ENCODE measurements at places on chromosomes 11 and 22.

GRCh38 chr22:41940832-41941765 is 5.9 kb downstream of the CENPM start:
- DNase-seq: peak; percentile 54

GRCh38 chr11:91630916-91631673 is 593.5 kb upstream of the FAT3 start:
- no peak for DNase-seq

GRCh38 chr11:27116684-27117083 is 76.1 kb downstream of the BBOX1 start:
- DNase-seq: no peak

GRCh38 chr11:77126156-77126775 is 1.8 kb upstream of the MYO7A start:
- no peak for DNase-seq

DNA sequence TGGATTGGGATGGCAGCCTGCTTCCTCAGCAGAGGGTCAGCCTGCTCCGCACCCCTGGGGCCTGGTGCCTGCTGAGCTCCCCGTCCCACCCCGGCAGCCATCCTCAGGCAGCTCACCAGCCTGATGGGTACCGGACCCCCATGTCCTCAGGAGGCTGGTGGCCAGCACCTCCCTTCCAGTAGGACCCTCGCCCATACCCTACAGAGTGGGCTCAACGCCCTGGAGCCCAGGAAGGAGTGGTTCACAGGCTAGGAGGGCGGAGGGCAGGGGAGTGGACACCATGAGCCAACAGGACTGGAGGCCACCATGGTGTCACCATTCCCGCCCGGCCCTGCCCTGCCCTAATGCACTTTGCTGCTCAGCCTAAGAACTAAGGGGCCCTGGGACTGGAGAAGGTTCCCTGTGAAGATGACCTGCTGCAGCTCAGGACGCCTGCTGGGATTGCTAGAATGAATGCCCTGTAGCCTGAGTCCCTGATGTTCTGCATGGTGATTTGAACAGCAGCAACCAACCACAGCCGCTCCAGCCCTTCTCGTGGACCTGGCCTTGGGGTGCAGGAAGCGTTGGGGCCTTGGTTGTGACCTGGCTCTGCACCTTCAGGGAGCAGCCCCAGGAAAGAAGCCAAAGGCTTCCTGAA is 1080.8 kb downstream of the BRD1 start:
- DNase-seq: no peak

GRCh38 chr11:75814363-75814676 is 690 bp upstream of the UVRAG start:
- no peak for DNase-seq

- DNase-seq: no peak
Observed at GRCh38 chr11:64003807-64004589, 17.8 kb downstream of the OTUB1 start.

- no peak for DNase-seq
Observed at GRCh38 chr11:96332126-96332771, 10.7 kb downstream of the MAML2 start.

- no peak for DNase-seq
Observed at GRCh38 chr22:49331878-49332277, 495.8 kb downstream of the BRD1 start.

GRCh38 chr11:70547821-70548670 is 149.7 kb downstream of the CTTN start:
- no peak for DNase-seq

DNA sequence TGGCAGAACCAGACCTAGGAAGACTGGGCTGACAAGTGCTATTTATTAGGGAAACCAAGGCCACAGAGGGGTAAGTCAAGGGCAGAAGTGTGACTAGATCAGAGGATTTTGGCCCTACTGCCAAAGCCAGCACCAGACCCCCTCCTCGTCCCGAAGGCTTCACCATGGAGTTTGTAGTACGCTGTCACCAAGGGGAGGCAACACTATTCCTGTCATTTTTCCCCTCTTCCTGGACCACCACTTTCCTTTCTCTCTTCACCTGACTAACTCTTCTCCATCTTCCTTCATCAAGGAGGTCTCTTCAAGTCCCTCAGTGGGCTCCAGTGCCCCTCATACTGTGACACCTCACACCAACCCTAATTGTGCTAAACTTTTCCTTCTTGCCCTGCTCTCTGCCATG is 34.9 kb downstream of the MN1 start:
- no peak for DNase-seq

- DNase-seq: no peak
Observed at GRCh38 chr22:46405901-46406300, 70.4 kb downstream of the TRMU start.

DNA sequence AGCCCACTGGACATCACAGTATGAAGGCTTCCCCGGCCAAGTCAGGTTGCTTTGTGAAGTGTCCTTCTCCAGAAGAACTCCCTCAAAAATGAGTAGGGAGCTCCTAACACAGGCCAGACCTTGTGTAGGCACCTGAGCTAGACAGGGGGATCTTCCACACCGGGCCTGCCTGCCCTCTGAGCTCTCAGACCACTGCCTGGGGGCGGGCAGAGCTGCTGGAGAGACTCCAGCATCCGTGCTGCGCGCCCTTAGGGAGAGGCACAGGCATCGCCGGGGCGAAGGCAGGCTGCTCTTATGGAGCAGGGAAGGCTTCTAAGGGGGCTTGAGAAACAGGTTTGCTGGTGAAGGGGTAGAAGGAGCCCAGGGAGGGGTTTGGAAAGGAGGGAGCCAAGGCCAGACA is 4.4 kb downstream of the KCNJ5 start:
- DNase-seq: no peak

GRCh38 chr11:17702876-17703275 is 16.5 kb upstream of the MYOD1 start:
- no peak for DNase-seq

GRCh38 chr11:727281-727701 is 20.0 kb upstream of the TALDO1 start:
- no peak for DNase-seq

DNA sequence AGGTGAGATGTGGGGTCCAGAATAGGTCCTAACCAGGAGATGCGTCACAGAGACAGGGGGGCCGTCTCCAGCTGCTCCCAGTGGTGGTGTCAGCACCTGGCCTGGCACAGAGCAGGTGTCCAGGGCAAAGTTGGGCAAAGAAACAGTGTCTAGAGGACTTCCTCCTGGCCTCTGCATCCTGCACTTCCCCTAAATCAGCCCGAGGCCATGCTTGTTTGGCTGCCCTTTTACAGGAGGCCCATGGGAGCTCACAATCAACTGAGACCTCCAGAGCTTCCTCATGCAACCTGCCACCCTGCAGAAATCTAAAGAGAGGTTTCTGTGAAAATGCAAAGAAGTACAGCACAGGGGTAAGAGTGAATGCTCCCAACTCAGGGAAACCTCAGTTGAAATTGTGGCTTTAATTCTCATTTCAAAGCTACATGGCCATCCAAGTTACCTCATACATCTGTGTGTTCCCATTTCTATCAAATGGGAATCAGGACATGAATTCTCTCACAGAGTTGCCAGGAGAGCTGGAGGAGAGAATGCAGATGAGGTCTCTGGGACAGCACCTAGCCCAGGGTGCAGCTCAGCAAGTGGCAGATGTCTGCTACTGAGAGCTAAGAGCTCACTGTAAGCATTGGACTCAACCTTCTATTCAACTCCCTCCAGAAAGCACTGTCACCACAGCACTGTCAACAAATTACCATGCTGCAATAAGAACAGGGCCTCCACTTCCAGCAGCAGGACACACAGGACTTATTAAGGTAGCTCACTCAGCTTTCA is 32.6 kb downstream of the TCIRG1 start:
- no peak for DNase-seq

DNA sequence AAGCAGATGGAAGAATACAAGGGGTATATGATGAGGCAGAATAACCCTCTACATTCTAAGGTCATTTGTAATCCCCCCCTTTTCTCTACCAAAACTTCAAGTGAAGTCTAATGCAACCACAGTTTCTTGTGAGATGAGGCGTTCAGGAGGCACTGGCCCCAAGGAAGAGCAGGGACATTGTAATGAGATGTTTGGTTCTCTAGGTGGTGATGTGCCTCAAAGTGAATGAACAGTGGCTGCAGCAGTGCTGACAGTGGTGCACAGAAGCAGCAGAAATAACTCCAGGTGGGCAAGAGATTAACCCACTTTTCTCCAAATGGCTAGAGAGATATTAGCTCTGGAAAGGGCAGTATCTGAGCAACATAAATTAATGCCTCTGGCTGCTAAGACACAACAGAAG is 33.8 kb downstream of the PDGFD start:
- no peak for DNase-seq

DNA sequence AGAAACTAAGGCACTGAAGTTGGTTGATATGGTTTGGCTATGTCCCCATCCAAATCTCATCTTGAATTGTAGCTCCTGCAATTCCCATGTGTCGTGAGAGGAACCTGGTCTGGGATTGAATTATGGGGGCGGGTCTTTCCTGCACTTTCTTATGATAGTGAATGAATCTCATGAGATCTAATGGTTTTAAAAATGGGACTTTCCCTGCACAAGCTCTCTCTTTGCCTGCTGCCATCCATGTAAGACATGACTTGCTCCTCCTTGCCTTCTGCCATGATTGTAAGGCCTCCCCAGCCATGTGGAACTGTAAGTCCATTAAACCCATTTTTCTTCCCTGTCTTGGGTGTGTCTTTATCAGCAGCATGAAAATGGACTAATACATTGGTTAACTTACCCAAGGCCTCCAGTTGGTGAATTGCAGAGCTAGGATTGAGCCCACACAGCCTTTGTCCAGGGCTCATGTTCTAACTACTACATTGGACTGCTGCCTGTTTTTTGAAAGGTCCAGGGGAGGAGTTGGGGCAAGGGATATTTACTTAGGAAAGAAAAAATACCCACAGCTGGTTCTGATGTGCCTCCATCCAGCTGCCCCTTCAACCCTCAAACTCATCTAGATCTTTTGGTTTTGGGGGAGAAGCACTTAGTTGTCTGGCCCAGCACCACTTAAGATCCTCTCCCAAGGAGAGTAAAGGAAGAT is 107.8 kb upstream of the NAV2 start:
- DNase-seq: no peak

DNA sequence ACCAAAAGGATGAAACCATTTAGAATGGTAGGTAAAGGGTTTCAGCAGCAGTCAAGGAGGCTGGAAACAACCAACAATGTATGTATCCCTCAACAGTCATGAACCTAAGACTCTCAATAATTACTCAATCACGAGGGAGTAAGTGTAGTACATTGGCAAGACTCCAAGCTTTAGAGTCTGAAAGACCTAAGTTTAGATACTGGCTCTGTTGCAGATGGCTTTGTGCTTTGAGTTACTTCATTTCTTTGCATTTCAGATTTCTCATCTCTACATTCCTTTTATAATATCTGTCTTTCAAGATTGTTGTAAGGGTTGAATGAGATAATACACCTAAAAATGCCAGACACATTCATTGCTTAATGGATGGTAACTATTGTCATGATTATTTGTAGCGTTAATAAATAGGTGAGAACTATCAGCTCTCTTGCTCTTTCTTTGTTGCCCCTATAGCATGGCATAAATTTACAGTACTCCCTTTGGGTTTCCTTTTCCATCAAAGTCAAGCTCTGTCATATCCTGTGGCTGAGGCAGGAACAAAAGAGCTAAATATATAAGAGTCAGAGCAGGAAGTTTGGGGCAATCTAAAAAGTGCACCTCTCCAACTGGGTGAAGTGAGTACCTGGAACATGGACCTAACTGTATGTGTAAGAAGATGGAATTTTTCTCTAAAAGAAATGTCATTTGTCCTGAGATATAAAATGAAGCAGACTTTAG is 228.2 kb upstream of the ZC3H12C start:
- DNase-seq: no peak

DNA sequence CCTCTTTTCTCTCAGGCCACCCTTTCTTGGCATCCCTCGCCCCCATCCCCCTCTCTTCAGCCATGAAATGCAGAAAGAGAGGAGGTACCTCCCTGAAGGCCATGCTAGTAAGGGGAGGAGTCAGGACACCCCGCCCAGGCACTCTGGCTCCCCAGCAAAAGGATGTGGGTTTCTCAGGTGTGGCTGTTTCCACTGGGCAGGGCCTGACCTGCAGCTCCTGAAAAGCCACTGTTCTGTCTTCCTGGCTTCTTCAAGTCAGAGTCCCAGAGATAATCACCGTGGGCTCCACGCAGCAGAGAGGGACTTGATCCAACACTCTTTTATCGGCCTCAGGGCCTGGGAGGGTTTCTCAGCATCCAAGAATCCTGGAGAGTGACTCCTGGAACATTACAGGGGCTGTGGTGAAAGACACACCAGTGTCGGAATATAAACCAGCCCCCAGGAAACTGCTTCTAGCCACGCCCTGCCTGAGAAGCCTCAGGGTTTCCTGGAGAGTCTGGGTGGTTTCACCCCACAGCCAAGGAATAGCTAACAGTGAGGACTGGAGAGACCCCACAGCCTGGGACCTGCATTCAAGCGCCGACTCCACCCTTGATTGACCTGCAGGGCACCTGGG is 45.7 kb upstream of the TSPAN18 start:
- DNase-seq: no peak

DNA sequence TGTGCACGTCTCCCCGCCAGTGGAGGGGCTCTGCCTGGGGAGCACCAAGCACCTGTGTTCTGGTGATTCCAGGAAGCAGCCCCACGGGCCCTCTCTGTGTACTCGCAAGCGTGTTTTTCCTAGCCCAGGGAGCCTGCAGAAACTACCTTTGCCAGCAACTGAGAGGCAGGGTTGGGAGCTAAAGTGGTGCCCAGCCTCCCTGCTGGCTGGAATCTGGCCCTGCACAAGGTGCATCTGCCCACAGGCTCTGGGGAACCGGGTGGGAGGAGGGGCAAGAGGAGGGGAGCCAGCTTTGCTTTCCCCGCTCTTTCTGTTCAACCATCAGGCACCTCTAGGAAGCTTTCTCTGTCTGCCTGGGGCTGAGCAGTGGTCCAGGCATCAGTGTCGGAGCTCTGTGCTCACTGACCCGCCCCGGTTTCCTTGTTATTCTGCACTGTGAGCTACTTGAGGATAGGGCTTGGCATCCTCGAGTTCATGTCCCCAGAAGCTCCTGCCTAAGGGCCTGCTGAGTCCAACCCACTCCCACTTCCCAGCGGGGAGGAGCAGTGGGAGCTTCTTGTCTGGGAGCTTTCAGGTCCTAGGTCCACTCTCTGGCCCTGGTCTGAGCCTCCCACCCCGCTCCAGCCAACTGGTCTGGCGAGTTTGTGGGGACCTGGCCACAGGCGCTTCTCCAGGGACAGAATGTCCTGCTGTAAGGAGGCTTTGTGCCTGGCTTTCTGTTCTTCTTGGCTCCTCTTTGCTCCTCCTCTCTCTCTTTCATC is 14.9 kb downstream of the DAGLA start:
- DNase-seq: no peak

- no peak for DNase-seq
Observed at GRCh38 chr22:46119729-46120419, 30.5 kb upstream of the PPARA start.

DNA sequence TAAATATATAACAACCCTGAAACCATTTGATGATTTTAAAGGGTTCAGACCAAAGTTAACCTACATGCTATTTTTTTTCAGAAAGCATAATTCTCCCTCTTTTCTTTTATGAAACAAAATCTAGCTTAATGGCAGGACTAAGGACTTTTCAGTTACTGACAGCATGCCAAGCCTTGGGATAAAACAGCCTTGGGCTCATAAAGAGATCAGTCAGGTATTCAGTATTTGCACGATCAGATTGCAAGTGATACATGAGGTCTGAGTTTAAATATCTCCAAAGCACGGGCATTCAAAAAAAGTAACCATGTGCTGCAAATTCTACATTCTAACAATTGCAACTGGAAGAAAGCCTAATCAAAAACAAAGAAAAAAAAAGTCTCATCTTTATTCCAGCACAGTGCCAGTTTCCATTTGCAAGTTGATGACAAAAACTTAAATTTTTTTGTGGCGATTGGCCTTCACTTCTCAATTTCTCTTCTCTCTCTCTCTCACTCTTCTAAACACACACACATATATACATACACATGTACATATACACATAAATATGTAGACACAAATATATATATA is 60.1 kb downstream of the CTSC start:
- no peak for DNase-seq

- DNase-seq: no peak
Observed at GRCh38 chr11:16338393-16338792, 18.0 kb downstream of the SOX6 start.
